ENCODE measurements at places on chromosomes 7 and 10.

- no peak for DNase-seq
These were observed 15.7 kb upstream of the STN1 start for GRCh38 chr10:103933557-103934121.

GRCh38 chr10:22183771-22184461 is 33.9 kb downstream of the EBLN1 start:
- DNase-seq: no peak

GRCh38 chr7:55130395-55131141 is 111.8 kb downstream of the EGFR start:
- DNase-seq: no peak

- DNase-seq: no peak
These were observed 43.6 kb upstream of the THSD7A start for GRCh38 chr7:11875635-11876034.

- DNase-seq: no peak
These were observed 700.7 kb downstream of the AUTS2 start for GRCh38 chr7:70298780-70299471.

DNA sequence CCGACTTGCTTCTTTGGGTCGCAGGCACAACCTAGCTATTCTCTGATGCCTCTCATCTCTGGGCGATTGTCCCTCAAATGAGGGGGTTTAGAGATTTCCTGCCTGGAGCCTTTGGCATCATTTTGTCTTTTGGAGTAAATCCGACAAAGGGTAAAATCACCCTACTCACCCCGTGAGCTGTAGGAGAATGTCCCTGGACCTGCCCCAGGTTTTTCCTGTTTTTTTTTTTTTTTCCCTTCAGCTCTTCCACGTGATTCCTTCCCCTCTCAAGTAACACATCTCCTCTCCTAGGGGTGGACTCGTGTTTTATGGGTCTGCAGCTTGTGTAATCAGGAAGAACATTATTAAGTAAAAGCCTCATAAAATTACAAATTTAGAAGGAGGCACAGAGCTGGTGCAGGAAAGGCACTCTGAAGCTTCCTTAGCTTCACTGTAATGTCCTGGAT is 128.4 kb upstream of the ZNF746 start:
- DNase-seq: no peak

- DNase-seq: no peak
These were observed 52.6 kb downstream of the CHST3 start for GRCh38 chr10:72016608-72017300.

DNA sequence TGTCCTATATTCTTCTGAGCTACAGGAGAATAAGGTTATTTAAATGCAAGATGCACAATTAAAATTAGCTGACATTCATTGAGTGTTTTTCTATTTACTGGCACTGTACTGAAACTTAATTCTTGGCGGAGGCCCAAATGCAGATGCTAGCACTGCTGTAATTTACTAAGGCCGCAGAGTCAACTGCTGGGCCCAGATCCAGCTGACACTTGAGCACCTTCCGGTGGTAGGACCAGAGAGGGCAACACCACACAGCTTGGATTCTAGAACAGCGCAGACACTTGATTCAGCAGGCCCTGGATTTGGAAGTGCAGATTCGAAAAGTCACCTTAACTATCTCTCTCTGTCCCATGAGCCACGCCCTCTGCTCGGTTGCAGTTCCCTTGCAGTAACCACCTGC is 228.6 kb upstream of the TMEM72 start:
- DNase-seq: no peak

DNA sequence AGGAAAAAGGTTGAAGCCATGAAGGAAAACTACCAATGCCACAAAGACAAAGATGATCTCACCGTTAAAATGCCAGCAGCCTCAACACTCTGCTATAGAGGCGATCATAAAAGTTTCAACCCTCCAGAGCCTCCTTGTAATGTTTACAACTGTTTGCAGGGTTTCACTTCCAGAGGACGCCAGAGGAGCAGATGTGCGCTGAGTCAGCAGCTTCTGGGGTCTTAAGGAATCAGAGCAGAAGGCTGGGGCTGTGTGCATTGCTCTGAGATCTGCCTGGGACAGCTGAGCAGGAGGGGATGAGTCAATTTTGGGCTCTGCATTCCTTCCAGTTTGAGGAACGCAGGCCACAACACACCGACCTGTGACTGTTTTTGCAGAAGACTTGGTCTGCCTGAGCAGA is 98.3 kb downstream of the TMEM130 start:
- no peak for DNase-seq

DNA sequence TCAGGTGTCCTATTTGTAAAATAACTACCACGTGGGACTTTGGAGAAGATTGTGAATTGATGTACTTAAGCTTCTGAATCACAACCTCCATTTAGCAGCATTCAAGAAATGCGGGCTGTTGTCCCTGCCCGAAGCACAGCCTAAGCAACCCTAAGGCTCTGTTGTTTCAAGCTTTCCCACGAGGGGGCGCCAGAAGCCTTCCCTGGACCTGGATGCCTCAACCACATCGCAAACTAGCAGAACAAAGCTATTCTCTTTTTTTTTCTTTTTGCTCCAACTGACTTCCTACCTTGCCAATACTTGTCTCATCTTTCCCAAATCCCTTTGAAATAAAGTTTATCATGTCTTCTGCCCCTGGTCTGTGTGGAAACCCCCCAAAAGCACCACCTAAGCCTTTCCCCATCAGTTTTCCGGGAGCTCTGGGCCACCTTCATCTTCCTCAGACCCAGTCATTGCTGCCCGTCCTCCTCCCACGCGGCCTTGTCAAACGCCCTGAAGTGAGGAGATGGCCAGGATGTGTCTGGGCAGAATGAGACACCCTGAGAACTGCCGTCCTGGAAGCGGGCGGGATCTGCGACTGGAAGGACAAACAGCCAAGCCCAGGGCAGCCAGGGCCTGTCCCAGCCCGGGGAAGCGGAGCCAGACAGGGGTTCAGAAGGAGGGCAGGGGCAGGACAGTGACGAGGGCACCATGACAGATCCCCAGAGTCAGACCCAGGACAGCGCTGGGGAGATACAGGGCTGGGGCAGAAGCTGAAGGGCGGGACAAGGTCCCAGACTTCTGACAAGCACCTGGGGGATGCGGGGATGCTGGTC is 112.7 kb downstream of the SLIT1 start:
- peak; percentile 63 for DNase-seq

DNA sequence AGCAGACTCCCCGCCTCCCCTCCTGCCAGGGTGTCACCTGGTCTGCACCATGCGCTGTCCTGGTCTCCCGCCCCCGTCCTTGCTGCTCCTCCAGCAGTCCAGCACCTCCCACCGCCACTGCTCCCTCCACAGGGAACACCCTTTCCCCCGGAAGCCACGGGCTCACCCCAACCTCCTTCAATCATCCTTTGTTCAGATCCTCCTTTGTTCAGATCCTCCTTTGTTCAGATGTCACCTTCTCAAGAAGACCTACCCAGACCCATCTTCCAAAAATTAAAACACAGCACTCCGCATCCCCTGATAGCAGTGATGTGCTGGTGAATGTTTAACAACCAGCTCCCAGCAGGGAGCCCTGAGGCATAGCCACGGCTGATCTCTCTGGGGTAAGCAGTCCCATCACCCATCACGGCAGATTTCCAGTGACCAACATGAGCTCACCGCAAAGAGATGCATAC is 237.7 kb downstream of the USP6NL start:
- DNase-seq: no peak

DNA sequence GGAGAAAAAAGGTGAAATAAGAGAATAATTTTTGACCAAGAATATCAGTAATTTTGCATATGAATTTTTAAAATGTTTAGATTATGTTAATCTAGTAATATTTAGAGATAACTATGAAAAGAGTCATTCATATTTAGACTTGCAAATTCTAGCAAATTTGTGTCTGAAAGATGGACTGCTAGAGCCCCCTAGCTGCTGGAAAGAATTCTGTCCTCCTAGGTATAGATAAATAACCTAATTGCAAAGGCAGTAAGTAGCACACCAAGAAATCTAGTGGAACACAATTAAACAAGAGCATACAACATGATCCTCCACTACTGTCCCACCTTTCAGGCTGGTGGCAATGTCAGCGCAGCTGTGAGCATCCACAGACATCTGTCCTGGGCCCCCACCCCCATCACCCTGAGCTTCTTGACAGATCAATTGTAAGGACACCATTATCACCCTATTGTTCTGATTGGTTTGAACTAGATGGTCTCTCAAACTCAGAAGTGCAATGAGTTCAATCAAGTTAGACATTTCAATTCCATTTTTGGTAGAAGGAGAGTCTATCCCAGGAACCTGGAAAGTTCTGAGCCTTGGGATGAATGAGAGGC is 15.0 kb upstream of the GFRA1 start:
- DNase-seq: no peak

DNA sequence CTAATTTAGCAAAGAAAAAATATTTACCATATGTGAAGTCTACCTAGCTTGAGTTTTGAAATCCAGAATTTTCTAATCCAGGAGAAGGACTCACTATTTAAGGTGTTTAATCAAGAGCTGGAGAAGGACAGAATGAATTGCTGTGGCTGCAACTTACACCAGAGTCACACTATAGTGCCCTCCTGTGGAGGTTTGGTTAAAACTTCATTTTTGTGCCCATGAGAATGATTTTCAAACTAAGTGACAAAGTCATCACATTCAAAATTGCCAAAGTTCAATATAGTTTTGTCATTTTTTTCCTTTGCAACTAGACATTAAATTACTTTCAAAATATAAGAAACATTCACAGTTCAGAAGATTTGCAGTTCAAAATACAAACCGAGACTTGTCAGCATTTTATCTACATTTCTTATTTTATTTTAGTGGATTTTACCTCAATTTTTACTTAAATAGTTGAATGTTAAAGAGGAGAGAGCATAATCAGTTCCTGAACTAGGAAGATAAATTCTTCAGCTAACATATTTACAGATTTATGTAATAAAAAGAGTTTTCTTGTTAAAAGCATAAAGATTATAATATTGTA is 70.7 kb downstream of the CABCOCO1 start:
- no peak for DNase-seq

DNA sequence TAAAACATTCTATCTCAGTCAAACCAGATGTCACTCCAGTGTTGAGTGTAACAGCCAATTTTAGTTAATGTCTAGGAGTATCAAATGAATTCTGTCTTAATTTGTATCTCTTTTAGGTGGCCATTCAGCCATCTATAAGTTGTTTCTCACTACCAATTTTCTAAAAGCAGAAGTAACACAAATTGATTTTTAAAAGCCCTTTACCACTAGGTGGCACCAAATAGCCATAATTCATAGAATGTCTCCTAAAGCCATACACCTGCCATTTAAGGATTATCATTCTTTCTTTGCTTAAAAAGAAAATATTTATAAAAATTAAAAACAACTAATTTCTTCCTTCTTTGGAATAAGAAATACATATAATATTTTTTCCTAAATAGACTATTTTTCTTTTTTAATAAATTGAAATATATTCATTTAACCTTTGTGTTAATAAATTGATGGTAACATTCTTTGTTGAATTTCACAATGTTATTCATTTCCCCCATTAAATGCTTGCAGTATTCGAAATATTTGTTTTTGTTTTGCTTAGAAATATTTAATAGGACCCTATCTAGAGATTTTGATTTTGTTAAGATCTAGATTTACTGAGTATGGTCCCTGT is 107.8 kb upstream of the PPP1R3A start:
- no peak for DNase-seq

- DNase-seq: no peak
These were observed at the start of gene SSC4D for GRCh38 chr7:76409537-76409936. Gene SSC4D (minus strand): TSS chr7:76409697. CDS start chr7:76404439, 5,258 bp downstream.

DNA sequence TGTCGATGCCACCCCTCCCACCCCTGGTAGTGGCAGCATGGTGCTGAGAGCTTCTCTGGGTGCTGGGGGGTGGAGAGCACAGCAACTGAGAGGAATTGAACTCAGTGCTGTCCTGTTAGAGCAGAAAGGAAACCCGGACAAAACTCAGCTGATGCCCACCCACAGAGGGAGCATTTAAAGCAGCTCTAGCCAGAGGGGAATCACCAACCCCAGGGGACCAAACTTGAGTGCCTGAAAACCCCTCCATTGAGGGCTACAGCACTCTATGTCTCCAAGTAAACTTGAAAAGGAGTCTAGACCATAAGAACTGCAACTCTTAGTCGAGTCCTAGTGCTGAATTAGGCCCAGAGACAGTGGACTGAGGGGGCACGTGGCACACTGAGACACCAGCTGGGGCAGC is 16.8 kb upstream of the FOXI2 start:
- no peak for DNase-seq

DNA sequence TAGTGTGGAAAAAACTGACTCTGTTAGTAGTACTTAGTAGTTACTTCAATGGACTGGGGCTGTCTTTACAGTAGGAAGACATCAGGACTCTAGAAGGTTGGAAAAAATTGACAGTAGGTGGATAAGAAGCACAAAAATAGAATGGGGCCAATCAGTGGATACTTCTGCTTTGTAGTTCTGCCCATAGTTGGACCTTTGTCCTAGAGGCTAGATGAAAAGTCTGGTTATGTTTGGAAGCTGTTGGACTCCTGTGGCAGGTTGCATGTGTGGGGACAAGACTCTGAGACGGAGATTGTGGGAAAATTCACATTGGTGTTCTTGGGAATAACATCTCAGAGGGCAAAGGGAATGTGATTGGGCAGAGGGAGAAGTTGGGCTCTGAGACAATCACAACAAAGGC is 18.6 kb upstream of the KBTBD2 start:
- DNase-seq: no peak

DNA sequence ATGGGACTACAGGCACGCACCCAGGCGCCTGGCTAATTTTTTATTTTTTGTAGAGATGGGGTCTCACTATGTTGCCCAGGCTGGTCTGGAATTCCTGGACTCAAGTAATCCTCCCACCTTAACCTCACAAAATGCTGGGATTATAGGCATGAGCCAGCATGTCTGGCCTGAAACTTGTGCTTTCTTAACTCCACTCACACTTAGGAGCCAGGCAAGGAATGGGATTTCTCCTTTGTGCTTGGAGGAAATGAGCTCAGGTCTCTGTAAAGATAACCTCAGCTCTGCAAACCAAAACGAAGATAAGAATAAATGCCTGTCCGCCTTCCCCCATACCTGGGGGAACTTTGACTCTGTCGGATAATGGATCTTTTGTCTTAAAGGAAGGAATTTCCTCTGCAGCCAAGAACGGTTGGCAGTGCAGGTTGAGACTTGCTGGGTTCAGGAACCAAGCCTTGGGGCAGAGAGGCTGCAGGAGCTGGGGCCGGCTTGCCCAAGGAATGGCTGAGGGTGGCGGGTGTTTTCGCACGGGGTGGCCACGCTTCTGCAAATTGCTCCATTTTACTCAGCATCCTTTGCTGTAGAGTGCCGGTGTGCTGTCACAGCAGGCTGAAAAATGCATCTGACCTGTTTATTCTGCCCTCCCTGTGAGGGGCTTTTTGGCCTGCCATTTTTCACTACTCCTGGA is 174.2 kb downstream of the KIAA1217 start:
- no peak for DNase-seq
